ENCODE measurements at places on chromosomes 5 and 9.

DNA sequence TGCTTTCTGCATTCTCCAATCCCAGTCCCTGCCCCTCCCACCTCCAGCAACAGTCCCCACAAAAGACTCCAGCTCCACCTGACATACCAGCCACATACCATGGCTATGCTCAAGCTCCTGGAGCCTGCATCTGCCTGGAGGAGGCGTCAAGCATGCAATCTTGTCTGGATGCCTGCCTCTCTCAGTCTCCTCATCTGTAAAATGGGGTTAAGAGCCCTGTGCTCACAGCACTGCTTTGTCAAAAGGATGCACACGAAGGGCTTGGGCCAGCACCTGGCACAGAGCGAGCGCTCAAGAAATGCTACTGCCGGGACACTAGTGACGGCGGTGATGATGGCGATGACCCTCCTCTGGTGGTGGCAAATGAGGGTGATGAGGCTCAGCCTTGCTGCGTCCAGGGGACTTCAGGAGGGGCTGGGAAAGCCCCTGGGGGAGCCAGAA, 202.9 kb upstream of the IER5L start:
- H3K36me3 ChIP-seq = no peaks in the 10 kb centered on the region
- H3K27ac ChIP-seq = no peak overlapping the region
- H3K4me1 ChIP-seq = peaks cover 21% of the 10 kb centered on the region
- DNase-seq = no peak

DNA sequence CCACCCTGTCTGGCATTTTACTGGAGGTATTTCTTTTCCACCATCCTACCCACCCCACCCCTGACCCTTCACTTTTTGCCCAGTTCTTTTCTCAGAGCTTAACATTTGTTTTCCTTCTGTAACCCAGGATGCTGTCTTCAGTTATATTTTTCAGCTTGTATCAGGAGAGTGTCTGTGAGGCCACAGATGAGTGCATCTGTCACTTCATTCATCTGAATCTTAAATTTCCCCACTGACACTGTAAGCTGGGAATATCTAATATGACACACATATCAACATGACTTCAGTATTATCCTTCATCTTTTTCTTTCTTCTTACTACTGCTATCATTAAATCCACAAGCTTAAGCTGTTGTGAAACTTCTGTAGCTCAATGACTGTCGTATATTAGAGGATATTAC, 4.9 kb downstream of the MARCHF3 start:
- no peaks in the 10 kb centered on the region for H3K36me3 ChIP-seq
- peaks cover 7% of the 10 kb centered on the region for H3K27me3 ChIP-seq
- H3K27ac ChIP-seq = no peak overlapping the region

DNA sequence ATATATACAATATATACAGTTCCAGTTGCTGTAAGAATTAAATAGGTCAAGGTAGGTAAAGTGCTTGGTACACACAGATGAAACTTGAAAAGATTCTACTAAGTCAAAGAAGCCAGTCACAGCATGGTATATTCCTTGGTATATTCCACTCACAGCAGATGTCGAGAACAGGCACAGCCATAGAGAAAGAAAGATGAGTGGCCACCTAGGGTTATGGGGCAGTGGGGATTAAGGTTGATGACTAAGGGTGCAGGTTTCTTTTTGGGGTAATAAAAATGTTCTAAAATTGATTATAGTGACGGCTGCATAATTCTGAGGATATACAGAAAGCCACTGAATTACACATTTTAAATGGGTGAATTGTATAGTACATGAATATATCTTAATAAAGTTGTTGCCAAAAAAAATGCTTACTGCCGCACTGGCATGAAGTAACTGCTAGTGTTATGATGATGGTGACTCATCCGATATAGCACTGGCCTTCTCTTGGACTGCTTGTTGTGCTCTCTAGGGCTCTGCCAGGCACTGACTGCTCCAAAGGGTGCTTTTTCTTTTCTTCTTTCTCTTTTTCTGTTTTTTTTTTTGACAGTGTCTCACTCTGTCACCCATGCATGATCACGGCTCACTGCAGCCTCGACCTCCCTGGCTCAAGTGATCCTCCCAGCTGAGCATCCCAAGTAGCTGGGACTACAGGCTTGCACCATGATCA, 23.5 kb downstream of the TBC1D2 start:
- DNase-seq = peak; percentile 63
- H3K27me3 ChIP-seq = no peaks in the 10 kb centered on the region
- peaks cover 60% of the 10 kb centered on the region for H3K4me1 ChIP-seq
- no peak overlapping the region for H3K4me3 ChIP-seq
- H3K36me3 ChIP-seq = no peaks in the 10 kb centered on the region

DNA sequence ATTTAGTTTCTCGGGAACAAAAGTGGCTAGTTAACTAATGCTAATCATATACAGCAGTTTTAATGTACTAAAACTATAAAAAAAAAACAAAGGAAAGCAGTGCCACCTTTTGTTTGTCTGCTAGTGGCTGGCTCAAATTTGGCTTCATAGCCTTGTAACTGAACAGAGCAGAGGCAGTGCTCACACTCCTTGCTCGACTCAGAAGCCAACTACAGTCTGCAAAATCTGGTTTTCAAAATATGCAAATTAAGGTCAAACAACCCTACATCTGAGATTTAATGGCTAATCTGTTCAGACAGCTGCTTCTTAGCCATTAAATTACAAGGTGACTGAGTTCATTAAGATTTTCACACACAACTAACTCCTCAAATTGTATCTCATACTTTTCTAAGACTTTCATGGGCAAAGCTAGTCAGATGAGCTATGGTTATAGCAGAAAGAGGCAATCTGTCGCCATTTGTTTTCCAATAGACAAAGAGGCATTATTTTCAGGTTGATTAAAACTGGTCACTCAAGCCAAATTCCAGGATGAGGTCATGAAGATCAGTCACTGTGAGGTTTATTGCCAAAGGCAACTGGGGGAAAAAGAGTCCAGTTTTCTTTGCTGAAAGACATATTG, 56.8 kb upstream of the EPB41L4A start:
- H3K36me3 ChIP-seq = no peaks in the 10 kb centered on the region
- no peak overlapping the region for H3K27ac ChIP-seq
- no peak overlapping the region for H3K4me3 ChIP-seq

GRCh38 chr5:105274079-105274478, 1711.5 kb upstream of the NUDT12 start:
- no peaks in the 10 kb centered on the region for H3K36me3 ChIP-seq
- H3K4me3 ChIP-seq = no peak overlapping the region
- DNase-seq = no peak

All from hepatocyte (in vitro differentiated cells).